ENCODE measurements at places on chromosomes 7 and 10.

DNA sequence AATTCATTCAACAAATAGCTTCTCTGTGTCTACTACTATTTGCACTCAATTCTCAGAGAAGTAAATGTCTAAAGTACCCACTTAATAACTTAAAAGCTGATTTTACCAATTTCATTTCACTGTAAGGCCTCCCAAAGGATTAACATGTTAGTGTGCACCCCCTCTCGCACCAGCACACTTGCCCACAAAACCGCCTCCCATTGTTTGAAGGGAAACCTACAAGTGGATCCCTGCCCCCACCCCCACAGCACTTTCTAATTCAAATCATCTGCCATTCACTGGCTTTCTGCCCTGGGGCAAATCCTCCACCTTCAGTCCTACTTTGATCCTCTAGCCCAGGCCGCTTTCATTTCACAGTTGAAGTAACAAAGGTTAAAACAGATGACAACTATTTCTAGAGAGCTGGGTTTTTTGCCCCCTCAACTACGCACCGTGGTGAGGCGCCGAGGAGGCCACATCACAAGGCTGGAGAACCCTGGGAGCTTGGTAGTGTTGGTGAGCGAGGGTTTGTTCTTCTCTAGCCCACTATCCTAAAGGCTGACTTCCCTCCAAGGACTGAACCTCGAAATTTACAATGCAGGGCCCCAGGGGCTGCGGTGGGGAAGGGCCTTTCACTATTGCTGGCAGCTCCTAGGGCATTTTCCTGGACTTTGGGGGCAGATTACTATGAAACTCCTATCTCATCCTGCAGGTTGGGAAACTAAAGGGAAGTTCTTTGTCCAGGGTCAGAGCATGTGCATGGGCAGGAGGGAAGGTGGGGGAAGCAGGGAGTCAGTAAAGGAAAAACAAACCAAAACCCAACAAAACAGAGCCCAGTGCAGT is 517.4 kb upstream of the ZMIZ1 start:
- DNase-seq, result no peak

DNA sequence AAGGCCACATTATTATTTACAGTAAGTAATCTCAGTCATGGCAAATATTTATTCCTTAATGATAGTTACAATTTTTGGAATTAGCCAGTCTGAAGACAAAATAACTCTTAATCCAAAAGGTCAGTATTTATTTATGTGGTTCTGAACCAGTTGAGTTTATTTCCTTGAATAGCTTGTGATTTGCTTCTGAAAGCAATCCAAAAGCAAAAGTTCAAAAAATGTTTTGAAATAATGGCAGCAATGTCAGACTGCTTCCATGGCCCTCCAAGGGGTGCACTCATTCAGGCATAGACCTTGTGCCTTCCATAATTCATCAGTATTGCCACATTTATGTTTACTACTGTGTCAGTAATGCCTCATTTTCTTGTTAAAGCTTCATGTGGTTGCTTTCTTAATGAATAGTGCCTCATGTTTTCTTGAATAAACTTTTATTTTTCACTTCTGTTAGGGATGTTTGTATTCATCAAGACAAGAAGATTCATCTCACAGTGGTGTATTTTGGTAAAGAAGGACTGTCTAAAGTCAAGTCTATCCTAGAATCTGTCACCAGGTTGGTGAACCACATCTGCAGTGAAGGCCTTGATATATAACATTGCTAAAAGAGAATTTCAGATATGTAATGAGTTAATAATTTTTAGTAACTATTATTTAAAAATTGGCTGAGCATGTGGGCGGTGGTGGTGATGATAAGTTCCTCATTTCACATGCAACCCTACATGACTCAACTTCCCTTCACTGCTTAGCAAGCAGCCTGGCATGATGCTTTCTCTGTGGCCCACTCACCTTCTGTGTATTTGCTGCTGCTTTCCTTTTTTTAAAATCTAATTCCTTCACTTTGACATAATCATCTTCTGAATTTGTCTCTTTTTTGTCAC is 22.0 kb downstream of the CSGALNACT2 start:
- DNase-seq, result no peak

DNA sequence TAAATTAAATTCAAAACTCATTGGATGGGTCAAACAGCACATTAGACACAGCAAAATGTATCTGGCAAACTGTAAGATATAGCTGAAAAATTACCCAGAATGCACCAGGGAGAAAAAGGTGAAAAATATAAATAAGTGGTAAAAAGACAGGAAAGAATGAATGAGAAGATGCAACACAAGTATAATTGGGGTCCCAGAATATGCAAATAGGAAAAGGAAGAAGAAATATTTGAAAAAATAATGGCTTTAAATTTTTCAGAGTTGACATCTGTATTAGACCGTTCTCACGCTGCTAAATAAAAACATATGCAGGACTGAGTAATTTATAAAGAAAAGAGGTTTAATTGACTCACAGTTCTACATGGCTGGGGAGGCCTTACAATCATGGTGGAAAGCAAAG is 167.7 kb upstream of the PLXNA4 start:
- no peak for DNase-seq

GRCh38 chr7:44572771-44573170 is 937 bp downstream of the DDX56 start:
- DNase-seq, result no peak

- no peak for DNase-seq
Observed at GRCh38 chr7:85595750-85596178, 408.9 kb upstream of the SEMA3D start.

DNA sequence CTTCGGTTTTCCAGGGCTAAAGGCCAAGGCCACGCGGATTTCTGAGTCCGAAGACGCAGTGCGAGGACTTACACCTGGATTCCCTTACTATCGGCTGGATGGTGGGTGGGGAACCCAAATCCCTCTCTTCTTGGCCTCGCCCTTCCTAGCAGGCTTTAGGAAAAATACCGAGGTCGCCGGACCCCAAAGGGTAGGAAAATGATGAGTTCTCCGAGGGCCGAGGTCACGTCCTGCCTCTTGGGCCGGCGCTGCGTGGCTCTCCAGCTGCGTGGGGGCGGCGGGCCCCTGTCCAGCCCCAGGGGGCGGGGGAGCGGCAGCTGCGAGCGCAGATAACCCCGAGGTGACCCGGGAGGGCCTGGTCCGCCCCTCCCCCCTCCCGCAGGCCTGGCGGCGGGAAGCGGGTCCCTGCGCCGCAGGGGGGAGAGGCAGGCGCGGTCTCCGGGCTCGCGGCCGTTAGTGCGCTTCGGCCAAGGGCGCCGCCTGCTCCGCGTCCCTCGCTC is 805 bp upstream of the HMX3 start:
- DNase-seq, result no peak

- DNase-seq, result no peak
Observed at GRCh38 chr7:30202671-30203070, 67.9 kb downstream of the MTURN start.

GRCh38 chr10:113282564-113282963 is 270.3 kb upstream of the HABP2 start:
- DNase-seq, result no peak

DNA sequence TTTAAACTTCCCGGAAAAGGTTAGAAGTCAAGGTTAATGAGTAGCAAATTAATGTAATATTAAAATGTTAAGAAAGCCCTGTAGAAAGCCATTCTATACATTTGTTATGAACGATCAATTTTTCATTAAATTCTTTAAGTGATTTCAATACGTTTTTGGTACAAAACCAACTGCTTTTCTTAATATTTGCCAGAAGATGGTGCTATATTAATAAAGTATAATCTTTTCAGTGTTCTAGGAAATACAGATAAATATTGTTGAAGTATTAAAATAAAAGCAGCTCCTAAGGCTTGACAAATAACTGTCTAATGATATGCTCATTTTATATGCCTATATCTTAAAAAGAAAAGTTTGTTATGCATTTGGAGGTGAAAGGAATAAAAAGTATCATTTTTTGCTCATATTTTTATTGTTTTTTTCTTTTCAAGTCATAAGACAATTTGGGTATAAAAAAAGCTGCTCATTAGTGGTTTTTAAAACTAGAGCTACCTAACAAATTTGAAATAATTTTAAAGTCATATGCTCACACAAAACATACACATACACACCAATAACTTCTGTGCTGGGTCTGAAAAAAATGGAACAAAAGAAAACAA is 130.3 kb upstream of the POT1 start:
- DNase-seq, result no peak

DNA sequence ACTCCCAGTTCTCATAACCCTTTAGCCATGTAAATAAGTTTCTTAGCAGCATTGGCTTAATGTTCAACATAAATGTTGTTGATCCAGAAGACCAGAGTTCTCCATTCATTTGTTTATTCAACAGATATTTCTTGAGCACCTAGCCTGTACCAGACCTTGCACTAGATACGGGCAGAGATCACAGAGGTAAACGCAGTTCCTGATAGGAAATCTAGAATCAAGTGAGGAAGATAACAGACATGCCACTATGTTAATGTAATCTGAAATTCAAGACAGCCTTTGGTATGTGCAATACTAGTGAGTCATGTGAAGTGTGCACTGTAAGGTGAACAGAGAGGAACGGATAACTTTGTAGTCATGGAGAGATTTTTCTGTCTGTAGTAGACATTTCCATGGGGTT is 3.0 kb downstream of the BUB3 start:
- DNase-seq, result no peak

DNA sequence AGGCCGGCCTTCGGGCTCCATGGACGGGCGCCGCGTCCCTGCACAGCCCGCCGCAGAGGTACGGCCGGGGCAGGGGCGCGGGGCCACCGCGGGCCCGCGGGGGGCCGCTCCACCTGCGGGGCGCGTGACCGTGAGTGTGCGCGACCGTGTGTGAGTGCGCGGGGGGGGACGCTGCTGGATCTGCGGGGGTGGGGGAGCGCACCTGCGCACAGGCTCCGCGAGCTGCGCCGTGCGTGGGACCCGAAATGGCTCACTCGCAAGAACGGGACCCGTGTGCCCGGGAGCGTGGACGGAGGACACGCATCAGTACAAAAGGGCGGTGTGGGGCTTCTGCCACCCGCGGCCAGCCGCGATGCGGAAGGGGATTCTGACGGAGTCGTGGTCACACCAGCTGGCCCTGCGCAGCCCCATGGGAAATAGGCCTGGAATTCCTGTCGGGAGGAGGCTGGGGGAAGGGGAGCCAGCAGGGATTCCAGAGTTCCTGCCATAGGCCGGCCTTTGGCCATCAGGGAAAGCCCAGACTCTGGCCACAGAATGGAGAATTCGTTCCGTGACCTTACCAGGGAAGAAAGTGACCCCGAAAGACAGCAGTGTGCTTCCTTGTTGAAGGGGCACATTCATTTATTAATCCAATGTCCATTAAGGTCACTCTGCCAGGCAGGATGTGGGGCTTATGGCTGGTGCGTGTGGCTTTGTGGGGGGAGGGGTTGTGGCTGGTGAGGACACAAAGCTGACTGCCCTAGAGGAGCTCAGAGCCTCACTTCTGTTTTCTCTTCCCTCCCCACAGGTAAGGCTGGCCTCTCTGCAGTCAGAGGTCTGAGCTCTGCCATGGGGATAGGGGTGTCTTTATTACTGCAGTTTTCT is 494 bp downstream of the REPIN1 start:
- no peak for DNase-seq

DNA sequence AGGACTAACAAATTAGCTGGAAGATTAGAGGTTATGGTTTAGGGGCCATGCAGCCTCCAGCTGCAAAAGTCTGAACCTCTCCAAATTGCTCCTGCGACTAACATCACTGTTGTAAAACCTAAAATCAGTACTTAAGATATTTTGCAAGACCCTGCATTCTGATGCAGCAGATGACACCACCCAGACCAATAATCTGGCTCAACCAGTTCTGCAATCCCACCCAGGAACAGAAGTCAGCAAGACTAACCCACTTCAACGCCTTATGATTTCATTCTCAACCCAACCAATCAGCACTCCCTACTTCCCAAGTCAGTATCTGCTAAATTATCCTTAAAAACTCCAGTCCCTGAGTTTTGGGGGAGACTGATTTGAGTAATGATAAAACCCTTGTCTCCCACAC is 250.8 kb upstream of the MBL2 start:
- DNase-seq, result no peak

GRCh38 chr10:92517034-92517655 is 56.7 kb downstream of the IDE start:
- peak; percentile 39 for DNase-seq

GRCh38 chr10:32957341-32958084 is 517 bp downstream of the ITGB1 start:
- DNase-seq, result peak; percentile 7

DNA sequence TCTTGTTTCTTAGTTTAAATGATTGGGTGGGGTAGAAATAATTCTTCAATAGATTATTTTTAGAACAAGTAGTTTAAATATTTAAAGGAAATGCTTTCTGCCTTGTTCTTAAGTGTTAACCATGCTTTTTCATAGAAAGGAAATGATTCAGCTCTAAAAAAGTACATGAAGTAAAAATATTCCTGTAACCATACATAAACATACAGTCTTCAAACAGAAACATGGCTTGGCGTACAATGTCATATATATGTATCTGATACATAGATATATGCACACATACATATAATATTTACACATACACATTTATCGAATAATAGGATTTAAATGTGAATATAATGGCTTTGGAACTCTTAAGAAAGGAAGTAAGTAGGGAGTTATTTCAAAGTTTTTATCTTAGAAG is 84.4 kb downstream of the RUNDC3B start:
- no peak for DNase-seq

DNA sequence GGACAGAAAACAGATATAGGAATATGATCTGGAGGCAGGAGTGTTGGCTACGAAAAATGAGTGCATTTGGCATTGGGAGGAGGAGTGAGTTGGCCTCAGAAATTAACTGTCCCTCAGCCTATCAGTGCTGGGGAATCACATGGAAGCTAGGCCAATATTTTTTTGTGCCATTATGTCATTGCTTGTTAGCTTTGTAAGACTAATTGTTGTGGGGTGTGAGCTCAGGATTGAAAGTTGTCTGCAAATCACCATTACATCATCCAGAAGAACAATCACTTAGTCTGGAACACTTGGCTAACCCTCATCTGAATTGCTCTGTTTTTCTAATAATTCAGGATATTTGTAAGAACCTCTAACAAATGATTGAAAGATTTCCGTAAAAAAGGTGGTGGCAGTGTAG is 45.2 kb upstream of the SEMA3D start:
- DNase-seq, result no peak

DNA sequence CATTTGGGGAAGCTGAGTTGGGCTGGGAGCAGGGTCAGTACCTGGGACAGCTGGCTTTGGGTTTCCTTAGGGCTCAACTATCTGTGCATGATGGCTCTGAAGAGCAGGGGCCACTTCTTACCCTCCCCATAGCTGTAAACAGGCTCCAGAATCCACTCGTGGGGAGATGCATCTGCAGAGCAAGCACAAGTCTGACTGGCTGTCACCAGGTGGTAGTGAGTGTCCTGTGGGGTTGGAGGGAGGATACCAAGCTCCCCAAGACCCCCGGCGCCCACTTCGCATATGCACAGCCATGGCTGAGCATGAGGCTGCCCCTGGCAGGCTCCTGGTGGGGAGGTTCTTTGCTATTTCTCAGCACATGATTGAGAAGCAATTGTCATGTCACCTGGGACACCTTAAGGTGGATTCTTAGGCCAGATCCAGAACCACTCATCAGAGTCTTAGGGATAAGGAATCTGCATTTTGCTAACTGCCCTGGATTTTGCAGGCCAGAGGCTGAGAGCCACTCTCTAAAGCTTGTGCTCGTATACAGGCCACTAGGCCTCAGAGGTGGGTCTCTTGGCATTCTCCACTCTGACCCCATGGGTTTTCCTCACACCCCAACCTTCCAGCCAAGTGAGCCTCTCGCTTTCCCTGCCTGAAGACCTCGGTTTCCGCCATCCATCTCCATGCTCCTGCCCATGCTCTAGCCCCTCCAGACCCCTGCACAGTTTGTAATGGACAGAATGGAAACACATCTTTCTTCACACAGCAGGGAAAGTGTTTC is 53.7 kb downstream of the ADCY1 start:
- DNase-seq, result no peak

GRCh38 chr10:71999360-72000072 is 35.3 kb downstream of the CHST3 start:
- no peak for DNase-seq

- no peak for DNase-seq
Observed at GRCh38 chr7:142556740-142557139, 192.5 kb upstream of the PRSS1 start.

Data from stimulated activated CD4-positive, alpha-beta T cell treated with anti-CD3 and anti-CD28 coated beads, TNF-alpha, amount 100 ng/mL, for 48 hours (primary cell).